ENCODE measurements at places on chromosomes 6 and 20.
A peak's percentile ranks its signal among the peaks of the same experiment; 100 is the strongest.

GRCh38 chr20:22374066-22374465, 210.3 kb downstream of the FOXA2 start:
- no peak for DNase-seq

DNA sequence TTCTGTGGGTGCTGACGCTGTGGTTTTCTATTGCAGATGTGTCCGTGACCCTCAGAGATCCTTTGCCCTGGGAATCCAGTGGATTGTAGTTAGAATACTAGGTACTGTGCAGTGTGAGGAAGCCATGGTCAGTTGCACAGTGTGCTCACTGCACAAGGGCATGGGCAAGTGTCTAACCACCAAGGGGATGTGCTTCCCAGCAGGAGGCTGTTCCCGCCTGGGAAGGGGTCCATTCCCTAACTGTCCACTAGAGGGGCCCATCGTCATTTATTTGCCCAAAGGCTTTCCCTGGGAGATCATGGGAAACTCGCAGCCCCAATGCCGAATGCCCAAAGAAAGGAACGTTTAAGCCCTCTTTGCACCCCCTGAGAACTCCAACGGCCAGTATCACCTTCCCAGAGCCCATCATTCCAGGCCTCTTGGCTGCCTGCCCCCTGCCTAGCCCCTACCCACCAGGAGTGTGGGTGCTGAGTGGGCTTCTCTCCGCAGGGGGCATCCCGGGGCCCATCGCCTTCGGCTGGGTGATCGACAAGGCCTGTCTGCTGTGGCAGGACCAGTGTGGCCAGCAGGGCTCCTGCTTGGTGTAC, 26.2 kb downstream of the SLCO4A1 start:
- DNase-seq: no peak

DNA sequence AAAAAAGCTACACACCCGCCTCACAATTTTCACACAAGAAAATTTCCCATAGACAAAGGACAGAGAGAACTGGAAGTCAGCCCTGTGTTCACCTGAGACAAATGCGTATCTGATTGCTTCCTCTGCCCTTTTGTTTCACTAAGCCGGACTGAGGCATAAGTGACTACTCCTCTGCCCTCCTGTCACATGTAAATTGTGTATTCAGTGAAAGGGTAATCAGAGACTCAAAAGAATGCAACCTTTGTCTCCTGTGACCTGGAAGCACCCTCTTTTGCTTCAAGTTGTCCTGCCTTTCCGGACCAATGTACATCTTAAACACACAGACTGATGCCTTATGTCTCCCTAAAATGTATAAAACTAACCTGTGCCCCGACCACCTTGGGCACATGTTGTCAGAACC, 483.8 kb upstream of the EYS start:
- no peak for DNase-seq

DNA sequence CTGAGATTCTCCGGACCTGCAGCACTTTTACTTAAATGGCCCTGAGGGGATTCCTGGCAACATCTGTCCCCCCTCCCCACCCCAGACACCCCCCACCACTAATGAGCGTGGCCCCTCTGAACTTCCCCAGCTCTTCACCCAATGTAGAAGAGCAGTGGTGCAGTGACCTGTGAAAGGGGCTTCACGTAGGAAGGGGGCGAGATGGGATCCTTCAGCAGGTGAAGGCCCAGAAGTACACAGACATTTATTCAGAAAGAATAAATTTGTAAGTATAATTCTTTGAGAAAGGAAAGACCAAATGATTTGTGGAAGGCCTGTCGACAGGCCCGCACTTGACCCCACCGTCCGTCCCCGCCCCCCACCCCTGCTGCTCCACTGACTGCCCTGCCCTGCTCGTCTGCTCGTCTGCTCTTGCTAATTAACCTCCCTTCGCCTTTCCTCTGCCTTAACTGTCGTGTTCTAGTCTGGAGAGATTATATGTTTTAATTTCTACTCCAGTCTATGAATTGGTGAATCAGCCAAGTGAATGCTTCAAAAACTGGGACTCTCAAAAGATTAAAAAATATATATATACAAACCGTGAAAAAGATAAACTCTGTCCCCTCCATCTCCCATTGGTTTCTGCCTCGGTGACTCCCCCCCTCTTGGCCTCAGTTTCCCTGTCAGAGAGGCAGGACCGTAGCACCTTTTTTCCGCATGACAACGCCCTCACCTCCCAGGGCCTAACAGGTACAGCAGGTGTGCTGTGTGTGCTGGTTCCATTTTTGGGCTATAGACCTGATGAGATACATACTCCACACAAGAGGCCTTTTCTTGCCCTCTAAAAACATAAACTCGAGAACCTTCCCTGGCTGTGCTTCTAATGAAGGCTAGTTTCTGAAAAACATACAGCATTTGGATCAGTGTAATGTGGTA, 49.2 kb downstream of the GNAS start:
- DNase-seq: no peak

GRCh38 chr6:15444881-15445280, 199.0 kb downstream of the JARID2 start:
- DNase-seq: no peak

- no peak for DNase-seq
These were observed 11.4 kb downstream of the FRK start for GRCh38 chr6:116049321-116049720.

DNA sequence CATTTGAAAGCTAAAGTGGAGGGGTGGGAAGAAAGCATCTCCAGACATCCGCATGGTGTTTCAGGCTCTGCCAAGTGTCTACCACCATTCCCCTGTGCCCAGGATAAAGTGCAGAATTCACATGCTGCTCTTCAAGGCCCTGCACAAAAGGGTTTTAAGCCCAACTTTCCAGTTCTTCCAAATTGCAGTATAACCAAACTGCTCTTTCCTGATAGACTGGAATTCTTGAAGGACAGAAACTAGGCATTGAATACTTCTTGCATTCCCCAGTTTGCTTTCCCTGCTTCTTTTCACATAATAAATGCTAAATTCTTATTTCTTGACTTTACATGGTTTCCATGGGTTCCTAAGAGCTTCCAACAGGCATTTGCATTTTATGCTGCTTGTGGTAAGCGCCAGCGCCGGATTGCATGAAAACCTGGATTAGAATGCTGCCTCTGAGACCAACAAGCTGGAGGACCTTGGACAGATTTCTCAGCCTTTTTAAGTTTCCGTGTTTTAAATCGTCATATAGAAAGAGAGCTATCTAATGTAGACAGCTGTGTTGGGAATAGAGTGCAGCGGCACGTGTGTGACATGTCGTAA, 7.9 kb downstream of the SOX4 start:
- DNase-seq: no peak

DNA sequence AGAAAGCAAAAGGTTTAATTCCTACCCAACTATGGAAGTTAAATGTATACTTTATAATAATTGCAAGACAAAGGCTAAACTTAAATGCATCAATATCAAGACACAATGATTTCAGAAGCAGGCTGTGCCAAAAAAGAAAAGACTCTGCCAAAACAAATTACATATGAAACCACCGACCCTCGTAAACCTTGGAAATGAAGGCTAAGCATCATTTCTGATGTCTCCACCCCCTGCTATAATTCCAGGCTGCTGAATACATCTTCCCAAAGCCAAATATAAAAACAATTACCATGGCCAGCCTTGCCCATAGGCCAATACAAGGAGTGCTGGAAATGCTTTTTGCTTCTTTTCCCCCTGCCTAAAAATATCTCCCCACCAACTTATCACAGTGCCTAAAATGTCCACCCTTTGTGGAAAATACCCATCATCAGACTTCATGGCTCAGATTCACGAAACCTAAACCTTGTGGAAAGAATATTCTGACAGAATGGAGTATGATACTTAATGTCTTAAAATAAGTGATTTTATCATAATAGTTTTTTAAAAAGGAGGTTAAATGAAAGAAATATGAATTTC, 37.4 kb downstream of the RCAN2 start:
- no peak for DNase-seq

DNA sequence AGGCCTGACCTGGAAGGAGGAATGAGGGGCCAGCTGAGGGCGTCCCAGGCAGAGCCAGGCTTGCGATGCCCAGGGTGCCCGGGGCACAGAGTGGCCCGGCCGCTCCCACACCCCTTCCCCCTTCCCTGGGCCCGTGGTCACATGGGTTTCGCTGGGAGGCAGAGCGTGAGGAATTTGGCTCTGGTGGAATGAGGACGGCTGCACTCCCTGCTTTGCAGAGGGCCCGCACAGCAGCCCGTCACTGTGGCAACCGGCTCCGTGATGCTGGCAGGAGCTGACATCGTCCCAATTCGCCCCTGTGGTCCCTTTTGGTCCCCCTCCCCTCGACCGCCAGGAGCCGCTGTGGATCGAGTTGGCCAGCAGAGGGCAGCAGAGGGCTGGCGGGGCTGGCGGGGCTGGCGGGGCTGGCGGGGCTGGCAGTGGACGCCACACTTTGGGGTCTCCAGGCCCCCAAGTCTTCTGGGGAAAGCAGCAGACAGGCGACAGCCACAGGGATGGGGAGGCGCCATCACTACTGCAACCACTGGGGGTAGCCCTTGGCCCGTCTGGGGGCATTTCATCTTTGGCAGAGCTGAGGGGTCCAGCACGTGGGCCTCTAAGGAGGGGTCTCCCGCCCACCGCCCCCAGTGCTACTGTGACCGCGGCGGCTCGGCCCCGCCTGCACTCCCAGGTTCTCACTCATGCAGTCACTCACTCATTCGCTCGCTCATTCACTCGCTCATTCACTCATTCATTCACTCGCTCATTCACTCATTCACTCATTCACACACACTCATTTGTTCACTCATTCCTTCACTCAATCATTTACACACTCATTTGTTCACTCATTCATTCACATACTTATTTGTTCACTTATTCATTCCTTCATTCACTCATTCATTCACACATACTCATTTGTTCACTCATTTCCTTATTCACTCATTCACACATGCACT, 49.7 kb upstream of the BHLHE23 start:
- peak; percentile 44 for DNase-seq

- no peak for DNase-seq
These were observed 9.3 kb upstream of the FILIP1 start for GRCh38 chr6:75502884-75503283.

- DNase-seq: no peak
These were observed 18.0 kb upstream of the ELOVL2 start for GRCh38 chr6:11062083-11062482.

DNA sequence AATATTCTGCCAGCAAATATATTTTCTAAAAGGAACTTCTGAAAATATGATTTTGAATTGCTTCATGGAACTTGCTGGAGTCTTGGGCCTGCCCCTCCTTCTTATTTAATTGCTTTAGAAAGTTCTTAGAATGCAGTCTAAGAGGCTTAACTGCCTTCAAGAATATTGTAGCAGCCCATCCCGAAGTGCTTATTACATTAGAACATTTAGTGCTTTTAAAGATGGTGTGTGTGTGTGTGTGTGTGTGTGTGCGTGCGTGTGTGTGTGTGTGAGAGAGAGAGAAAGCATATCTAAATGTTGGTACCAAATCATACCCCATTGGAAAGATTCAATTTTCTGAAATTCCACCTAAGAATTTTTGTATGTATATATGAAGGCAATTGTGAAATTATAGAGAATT, 193.5 kb downstream of the SLC24A3 start:
- DNase-seq: no peak

DNA sequence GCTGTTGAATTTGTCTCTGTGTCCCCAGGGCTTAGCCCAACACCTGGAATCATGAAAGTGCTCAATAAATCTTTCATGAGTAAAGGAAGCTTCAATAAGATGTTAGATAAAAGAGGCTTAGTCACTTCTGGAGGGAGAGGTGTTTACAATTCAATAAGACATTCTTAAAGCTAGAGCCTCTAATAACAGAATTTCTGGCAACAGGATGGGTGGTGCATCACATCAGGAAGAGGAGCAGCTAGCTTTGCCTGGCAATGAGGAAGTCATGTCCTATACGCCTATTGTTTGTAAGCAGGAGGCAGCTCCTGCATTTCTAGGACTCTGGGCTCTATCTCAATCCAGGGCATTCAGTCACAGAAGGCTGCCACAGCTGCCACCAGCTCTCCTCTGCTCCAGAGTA, 638.5 kb downstream of the EPM2A start:
- DNase-seq: no peak

- no peak for DNase-seq
These were observed 437.0 kb downstream of the BTBD3 start for GRCh38 chr20:12354725-12355124.

DNA sequence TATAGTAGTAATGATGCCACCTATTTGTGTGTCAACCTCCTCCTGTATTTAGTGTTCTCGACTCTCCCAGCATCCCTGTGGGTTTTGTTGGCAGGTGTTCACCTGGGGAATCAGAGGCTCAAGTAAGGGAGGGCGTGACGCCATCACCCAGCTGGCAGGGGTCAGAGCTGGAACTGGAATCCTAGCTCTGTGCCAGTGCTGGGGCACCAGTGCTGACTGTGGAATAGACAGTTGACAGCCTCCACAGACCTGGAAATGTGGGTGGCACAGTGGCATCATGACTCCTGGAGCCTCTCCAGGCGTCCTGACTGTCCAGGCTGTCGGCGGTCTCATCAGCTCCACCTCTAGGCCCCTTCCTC, 102.8 kb downstream of the SYCP2 start:
- DNase-seq: no peak

- no peak for DNase-seq
These were observed 550.3 kb downstream of the QKI start for GRCh38 chr6:163964789-163965188.

DNA sequence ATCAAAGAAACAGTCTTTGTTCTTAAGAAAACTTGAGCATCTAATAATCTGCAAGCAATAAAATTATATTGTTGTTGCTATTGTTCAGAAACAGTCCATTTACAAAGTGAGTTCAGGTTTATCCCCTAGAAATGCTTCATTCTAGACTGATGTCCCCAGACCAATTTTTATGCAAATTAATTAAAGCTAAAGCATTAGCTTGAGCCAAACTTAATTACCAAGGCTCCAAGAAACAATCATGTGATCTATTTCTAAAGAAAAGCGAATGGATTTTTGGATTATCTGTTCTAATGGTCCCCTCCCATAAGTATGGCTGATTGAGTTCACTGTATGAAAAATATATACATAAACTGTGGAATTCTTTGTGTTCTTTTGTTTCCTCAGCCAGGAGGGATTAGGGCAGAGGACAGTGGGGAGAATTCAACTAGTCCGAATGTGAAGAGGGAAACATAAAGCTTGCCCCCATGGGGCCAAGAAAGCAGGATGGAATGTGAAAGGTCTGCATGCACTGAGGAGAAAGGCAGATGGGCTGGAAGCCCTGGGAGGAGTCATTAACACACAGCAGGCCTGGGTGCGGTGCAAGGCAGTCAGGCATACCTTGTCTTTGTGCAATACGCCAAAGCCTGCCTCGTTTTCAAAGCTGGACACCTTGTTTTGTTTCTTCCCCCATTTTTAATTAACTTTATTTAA, 597.1 kb downstream of the KIF16B start:
- DNase-seq: no peak

DNA sequence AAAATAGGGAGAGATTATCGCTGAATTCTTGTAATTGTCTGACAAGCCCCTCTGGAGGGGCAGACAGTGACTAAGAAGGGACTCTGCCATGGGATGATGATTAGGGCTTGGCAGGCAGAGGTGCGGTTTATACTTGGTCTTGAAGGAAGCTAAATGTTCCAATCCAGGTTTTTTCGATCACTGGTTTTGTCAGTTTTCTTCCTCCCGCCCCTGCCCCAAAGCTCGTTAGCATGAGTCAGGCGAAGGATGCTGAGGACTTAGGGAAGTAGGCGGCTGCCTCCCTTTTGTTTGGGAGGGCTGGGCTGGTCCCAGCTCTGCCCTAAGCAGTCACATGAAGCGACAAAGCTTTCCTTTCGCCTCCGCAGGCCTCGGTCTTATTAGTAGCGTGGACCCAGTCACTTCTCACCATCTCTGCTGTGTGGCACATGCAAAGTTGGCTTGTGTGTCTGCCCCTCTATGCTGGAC, 314.2 kb downstream of the CDC5L start:
- DNase-seq: no peak
